ENCODE measurements at places on chromosomes 12 and 14. TPM values are rescaled to one million over a fixed set of nuclear protein-coding genes. Genes with fewer than 3 reads are reported as not detected.

DNA sequence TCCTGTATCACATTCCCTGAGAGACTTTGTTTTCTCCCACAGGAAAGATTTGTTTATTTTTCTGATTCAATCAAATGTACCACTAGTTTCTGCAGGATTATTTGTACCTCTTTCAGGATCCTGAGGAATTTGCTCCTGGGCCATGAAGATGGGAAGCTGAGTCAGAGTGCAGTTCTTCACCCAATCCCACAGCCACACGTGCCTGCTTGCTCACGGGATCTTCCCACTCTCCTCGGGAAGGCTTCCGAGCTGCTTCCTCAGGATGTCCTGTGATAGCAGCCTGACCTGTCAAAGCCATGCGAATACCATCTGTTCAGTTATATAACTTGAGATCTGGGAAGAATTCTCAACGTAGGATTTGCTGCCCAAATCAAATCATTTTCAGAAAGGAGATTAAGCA is 41.8 kb upstream of the HIF1A start:
- DNase-seq = no peak

GRCh38 chr12:109596418-109597244 is 23.0 kb downstream of the MVK start:
- DNase-seq = no peak

GRCh38 chr12:121358073-121358472 is 5.9 kb upstream of the ANAPC5 start:
- DNase-seq = no peak

GRCh38 chr14:77865455-77865854 is 65.5 kb downstream of the ADCK1 start:
- DNase-seq = no peak

SVOP gene
- total RNA-seq = not detected

All from lower leg skin (tissue), 4 donors.